Gastroesophageal sphincter (tissue), 4 donors: ENCODE measurements at places on chromosomes 5 and 9.

GRCh38 chr5:87722286-87722685 lies 309.6 kb upstream of the CCNH start:
- no peak overlapping the region for H3K27ac ChIP-seq
- no peaks in the 10 kb centered on the region for H3K4me1 ChIP-seq
- H3K4me3 ChIP-seq = no peak overlapping the region
- H3K27me3 ChIP-seq = no peaks in the 10 kb centered on the region
- no peak for ATAC-seq

DNA sequence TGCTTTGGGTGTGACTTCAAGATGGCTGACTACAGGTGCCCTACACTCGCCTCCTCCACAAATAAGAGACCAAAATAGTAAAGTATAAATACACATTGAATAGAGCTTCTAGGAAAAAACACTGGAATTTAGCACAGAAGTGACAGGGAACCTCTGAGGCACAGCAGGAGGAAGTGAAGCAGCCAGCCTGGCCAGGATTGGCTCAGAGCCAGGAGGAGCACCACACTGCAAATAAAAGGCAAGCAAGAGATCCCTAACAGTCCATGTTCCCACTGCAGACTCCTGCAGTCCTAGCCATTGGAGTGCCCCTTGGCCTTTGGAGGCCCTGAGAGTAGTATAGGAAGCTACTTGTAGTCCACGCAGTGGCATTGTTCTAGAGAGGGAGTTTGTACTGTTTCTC lies 186.7 kb upstream of the TLX3 start:
- ATAC-seq = no peak
- no peaks in the 10 kb centered on the region for H3K36me3 ChIP-seq
- no peaks in the 10 kb centered on the region for H3K4me1 ChIP-seq
- no peak overlapping the region for H3K27ac ChIP-seq
- no peaks in the 10 kb centered on the region for H3K27me3 ChIP-seq

DNA sequence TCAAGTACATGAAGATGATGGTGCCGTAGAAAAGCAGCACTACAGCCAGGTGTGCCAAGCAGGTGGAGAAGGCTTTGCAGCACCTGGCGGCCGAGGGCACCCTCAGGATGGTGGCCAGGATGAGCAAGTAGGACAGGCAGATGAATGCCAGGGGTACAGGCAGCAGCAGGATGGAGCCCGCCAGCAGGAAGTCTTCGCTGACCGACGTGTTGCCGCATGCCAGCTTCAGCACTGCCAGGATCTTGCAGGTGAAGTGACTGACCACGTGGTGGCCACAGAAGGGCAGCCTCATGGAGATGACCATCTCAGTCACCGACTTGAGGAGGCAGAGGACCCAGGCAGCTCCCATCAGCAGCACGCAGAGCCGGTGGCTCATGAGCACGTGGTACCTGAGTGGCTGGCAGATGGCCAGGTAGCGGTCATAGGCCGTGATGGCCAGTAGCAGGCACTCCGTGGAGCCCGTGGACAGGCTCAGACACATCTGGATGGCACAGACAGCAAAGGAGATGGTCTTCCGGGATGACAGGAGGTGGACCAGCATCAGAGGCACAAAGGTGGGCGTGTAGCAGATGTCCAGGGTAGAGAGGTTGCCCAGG lies 482 bp downstream of the OR13J1 start:
- ATAC-seq = no peak
- H3K27ac ChIP-seq = no peak overlapping the region
- no peaks in the 10 kb centered on the region for H3K36me3 ChIP-seq
- H3K27me3 ChIP-seq = peaks cover 8% of the 10 kb centered on the region
- H3K4me1 ChIP-seq = no peaks in the 10 kb centered on the region

DNA sequence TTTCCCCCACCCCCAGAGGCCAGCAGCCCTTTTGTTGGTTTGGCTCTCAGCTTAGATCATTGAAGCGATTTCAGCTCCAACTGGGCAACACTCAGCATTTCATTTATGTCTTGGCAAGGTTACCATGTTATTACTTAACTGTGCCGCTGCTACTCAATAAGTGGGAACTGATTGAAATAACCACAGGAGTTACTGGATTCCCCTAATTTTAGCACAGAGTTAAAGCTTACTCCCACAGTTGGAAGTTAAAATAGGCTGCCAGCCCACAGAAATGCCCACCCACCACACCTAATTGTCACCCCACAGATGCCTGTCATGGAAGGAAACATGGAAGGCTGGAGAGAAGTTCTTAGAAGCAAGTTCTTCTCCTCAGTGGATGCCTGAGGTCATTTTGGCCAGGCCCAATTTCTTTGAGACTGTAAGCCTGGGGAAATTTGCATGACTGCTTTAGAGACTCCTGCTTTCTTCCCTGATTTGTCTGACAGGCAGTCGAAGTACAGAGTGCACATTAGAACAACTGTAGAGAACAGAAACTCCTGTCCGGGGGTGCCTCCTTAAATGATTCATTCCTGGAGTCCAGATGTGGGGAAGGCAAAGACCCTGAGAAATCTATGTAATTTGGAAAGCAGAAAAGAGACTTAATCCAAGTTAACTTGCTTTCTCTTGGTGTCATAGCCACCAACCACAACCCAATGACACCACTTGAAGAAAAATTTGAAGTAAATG lies 370.0 kb downstream of the ZSWIM6 start:
- H3K4me3 ChIP-seq = no peak overlapping the region
- no peaks in the 10 kb centered on the region for H3K27me3 ChIP-seq
- H3K36me3 ChIP-seq = no peaks in the 10 kb centered on the region

DNA sequence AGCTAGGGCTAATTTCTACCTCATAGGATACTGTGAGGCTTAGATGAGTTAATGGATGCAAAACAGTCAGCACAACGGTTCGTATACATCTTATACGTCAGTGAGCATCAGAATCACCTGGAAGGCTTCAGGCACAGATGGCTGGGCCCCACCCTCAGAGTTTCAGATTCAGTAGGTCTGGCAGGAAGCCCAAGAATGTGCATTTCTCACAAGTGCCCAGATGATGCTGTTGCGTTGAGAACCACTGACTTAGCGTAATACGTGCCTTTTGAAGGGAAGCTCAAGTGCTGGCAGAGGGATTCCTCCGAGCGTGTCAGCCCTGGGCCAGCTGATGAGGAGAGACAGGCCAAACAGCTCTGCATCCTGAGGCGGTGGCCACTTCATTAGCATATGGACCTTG lies 117.1 kb upstream of the WWC1 start:
- H3K27ac ChIP-seq = no peak overlapping the region
- H3K36me3 ChIP-seq = no peaks in the 10 kb centered on the region
- no peaks in the 10 kb centered on the region for H3K4me1 ChIP-seq
- ATAC-seq = no peak

DNA sequence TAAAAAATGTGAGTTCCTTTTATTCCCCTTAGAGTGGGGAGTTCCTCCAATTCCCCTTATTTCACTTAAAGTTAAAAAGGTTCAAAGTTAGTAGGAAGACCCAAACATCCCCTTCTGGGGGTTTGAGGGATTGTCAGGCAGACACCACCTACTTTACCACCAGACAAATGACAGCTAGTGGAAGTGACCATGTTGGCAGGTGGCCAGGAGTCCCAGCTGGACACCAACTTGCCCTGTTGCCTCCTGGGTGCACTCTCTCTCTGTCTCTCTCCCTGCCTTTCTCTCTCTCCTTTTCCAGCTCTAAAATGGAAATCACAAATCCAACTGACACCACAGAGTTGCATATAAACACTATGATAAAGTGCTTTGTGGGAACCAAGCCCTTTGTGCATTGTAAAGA lies 307.7 kb upstream of the TLE4 start:
- no peaks in the 10 kb centered on the region for H3K36me3 ChIP-seq
- no peak for ATAC-seq
- H3K27me3 ChIP-seq = peaks cover 2% of the 10 kb centered on the region
- no peaks in the 10 kb centered on the region for H3K4me1 ChIP-seq

DNA sequence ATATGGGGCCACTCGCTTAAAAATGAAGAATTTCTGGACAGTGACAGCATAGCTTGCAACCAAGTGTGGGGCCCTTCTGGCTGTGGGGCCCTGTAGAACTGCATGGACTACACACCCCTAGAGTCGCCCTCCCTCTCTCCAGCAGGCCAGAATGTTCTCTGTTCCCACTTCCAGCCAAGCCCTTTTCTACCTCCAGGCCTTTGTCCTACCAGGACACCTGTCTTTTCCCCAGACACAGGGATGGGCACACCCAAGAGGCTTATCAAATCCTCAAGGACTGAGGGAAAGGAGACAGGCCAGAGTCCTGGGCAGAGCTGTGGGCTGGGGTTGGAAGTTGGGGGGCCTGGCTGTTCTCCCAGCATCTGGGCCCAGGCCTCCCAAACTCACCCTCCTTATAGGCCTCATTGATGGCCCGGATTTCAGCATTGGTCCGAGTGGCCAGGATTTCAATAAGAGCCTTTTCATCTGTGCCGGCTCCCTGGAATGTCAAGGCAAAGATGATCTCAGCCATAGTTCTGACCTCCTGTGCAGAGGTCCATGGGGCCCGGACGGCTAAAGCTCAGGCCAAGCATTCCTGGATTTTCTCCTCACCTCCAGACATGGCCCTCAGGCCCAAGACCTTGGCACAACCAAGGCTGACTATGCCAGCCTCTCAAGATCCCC lies 38.2 kb upstream of the TNIP1 start:
- H3K27ac ChIP-seq = peak overlapping the region; percentile 59
- no peak for ATAC-seq
- no peak overlapping the region for H3K4me3 ChIP-seq
- no peaks in the 10 kb centered on the region for H3K27me3 ChIP-seq
- no peaks in the 10 kb centered on the region for H3K4me1 ChIP-seq
- peaks cover 90% of the 10 kb centered on the region for H3K36me3 ChIP-seq

GRCh38 chr5:96023518-96023917 lies 61.9 kb upstream of the ELL2 start:
- no peak overlapping the region for H3K4me3 ChIP-seq
- peak overlapping the region; percentile 61 for H3K27ac ChIP-seq
- no peaks in the 10 kb centered on the region for H3K36me3 ChIP-seq
- no peaks in the 10 kb centered on the region for H3K27me3 ChIP-seq
- peak; percentile 83 for ATAC-seq
- peaks cover 5% of the 10 kb centered on the region for H3K4me1 ChIP-seq

DNA sequence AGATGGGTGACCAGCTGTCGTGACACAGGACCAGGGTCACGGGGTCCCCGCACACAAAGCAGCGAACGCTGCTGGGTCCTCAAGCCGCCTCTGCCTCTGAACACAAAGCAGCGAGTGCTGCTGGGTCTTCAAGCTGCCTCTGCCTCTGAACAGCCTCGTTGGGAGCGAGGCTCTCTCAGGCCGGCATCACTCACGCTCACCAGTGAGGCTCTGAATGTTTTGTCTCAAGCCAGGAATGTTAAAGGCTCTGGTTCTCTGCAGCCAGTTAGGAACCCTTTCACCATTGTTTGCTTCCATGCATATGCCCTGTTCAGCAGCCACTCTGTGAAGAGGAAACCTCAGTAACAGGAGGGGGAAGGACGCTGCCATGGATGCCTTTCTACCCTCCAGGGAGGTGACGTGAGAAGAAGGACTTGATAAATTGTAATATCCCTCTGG lies 82.7 kb upstream of the TAF11L2 start:
- H3K27ac ChIP-seq = no peak overlapping the region
- H3K4me3 ChIP-seq = no peak overlapping the region
- H3K27me3 ChIP-seq = no peaks in the 10 kb centered on the region
- no peak for ATAC-seq

DNA sequence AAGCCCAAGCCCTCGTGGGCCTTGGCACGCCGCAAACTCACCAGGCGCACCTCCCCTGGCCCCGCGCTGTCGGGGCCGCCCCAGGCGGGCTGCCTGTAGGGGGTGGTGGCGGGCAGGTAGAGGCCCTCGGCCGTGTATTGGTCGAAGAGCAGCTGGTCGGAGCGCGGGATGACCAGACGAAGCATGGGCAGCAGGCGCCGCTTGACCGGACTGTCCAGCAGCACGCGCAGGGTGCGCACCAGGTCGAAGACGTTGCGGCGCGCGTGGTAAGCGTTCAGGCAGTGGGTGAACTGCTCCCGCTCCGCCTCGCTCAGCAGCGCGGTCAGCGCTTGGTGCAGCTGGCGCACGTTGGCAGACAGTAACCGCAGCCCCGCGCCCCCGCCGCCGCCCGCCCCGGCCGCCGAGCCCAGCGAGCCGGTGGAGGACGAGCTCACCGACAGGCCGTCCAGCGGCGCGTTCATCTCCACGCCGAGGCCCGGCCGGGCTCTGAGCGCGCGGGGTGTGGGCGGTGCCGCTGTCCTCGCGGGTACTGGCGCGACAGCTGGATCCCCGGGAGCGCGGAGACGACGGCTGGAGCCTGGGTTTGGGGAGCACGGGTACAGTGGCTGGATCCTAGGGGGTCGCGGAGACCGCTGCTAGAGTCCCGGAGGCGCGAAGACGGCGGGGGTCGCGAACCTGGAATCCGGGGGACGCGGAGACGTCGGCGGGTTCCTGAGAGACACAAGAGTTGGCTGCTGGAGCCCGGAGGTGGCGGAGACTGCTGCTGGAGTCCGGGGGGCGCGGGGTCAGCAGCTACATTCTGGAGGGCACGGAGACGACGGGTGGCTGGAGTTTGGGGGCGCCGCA lies 709 bp downstream of the WHRN start:
- ATAC-seq = peak; percentile 72
- no peaks in the 10 kb centered on the region for H3K36me3 ChIP-seq
- peak overlapping the region; percentile 92 for H3K27ac ChIP-seq

DNA sequence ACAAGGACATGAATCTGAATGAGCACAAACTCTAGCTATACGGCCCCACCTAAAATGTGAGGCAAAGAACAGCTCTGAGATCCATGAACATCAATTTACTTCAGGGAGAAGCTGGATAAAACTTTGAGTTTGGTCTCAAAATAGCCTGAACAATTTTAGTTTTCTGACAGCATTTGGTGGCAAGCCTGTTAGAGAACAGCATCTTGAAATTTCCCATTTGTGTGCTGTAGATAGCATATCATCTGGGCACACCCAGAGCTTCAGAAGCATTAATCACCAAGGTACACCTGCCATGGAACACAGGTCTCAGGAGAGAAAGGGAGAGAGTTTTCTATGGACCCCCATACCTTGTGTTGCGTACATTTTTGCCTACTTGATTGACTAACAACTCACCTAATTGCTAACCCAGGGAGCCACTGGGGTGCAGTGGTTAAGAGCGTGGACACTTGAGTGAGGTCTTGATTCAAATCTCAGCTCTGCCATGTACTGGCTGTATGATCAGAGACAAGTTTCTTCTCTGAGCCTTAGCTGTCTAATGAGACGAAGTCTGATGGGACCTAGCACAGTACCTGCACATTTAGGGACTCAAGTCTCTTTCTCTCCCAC lies 264.9 kb downstream of the PIK3R1 start:
- H3K36me3 ChIP-seq = no peaks in the 10 kb centered on the region
- H3K27me3 ChIP-seq = no peaks in the 10 kb centered on the region
- ATAC-seq = no peak
- H3K4me1 ChIP-seq = peaks cover 4% of the 10 kb centered on the region
- H3K4me3 ChIP-seq = no peak overlapping the region
